ENCODE measurements at places on chromosomes 16 and 17.

- no peak for DNase-seq
Measured at GRCh38 chr17:9284884-9285283, 263.6 kb downstream of the NTN1 start.

GRCh38 chr17:72813481-72813880 is 279.0 kb downstream of the SLC39A11 start:
- DNase-seq = no peak

DNA sequence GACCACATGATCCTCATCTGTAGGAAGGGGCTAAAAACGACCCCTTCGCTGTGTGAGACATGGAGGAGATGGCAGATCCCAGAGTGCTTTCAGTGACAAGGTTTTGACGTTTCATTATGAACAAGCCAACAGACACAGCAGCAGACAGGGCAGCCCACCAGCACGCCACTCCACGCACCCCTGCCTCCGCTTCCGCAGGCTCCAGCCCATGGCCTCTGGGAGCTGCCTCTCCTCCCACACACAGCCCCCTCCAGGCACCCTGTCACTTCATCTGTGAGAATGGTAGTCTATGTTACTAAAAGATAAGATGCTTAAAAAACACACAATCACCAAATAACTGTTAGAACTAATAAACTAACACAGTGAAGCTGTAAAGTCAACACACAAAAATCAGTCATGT is 12.3 kb upstream of the ADCY7 start:
- no peak for DNase-seq

- no peak for DNase-seq
Measured at GRCh38 chr17:67431249-67432015, 54.4 kb downstream of the PITPNC1 start.

GRCh38 chr16:3554351-3554928 is 22.8 kb downstream of the NLRC3 start:
- DNase-seq = no peak

- no peak for DNase-seq
Measured at GRCh38 chr16:19005561-19006445, 22.1 kb downstream of the TMC7 start.

Measured in stimulated activated CD8-positive, alpha-beta memory T cell treated with anti-CD3 and anti-CD28 coated beads, Interleukin-2, amount 100 ng/mL, for 1 hour (primary cell).